Activated T-helper 17 cell treated with anti-CD3 and anti-CD28 coated beads, Interleukin-2, amount 50 U/mL, for 72 hours (primary cell): ENCODE measurements at places on chromosomes 7 and 10.

DNA sequence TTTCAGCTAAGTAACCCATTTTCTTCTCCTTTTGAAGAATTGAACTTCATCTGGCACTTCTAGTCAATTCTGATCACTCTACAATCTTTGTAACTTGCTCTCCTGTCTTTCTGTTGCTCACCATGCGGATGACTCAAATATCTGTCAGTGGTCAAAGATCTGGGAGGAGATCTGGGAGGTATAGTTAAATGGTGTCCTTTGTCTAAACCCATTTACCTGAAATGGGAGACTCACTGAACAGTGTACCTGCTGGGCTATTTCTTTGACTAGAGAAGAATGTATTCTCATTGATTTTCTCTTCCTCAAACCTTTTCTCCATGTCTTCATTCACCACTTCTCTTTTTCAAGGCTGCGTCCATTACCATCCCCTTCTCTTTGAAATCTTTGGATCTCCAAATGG is 42.0 kb upstream of the PCLO start:
- no peak for ATAC-seq

- no peak for ATAC-seq
Measured at GRCh38 chr7:30912021-30912730, 523 bp downstream of the AQP1 start.

DNA sequence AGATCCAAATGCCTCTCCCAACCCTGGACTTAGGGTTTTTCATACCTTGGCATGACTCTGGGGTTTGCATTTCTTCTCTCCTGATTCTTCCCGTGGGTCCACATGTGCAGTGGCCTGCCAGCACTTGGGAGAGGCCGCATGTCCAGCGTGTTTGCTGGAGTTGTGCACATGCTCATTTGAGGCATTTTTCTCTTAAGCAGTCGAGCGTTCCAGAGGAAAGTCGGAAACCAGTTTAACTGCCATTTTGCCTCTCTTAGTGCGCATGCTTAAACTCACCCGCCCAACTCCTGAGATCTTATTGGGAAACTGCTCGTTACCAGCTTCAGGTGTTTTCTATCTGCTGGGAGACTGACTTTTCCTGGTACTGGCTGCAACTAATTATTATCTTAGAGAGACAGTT is 888.4 kb upstream of the PHF14 start:
- ATAC-seq, result no peak

DNA sequence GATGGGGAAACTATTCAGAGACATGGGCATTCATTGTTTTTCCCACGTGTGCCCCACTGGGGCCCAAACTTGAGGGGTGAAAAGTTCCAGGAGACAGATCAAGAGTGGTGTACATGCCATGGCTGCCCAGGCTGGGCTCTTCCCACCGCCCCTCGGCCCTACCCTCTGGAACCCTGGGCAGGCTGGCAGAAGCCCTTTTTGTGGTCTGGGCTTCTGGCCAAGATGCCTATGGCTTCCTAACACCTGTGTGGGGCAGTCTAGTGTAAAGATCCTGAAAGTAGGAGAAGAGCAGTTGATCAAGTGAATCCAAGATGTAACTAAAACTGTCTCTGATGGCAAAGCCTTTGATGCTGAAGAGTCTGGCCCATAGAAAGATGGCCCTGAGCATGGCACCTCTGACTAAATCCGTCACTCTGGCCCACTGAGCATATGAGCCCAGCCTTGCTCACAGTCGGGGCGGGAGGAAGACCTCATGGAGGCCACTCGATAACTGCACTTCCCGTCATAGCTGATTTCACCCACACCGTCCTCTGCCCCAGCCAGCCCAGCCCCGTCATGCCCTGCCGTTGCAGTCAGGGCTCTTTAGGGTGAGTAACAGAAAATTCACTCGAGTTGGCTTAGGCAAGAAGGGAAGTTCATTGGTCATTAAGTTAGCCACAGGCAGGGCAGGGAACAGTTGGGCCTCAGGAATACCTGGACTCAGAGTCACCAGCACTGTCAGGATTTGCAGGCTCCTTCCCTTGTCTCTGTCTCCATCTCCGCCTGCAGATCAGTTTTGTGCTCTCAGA is 37.9 kb upstream of the MTPAP start:
- no peak for ATAC-seq

- no peak for ATAC-seq
Measured at GRCh38 chr7:124322561-124322960, 289.7 kb upstream of the TMEM229A start.

DNA sequence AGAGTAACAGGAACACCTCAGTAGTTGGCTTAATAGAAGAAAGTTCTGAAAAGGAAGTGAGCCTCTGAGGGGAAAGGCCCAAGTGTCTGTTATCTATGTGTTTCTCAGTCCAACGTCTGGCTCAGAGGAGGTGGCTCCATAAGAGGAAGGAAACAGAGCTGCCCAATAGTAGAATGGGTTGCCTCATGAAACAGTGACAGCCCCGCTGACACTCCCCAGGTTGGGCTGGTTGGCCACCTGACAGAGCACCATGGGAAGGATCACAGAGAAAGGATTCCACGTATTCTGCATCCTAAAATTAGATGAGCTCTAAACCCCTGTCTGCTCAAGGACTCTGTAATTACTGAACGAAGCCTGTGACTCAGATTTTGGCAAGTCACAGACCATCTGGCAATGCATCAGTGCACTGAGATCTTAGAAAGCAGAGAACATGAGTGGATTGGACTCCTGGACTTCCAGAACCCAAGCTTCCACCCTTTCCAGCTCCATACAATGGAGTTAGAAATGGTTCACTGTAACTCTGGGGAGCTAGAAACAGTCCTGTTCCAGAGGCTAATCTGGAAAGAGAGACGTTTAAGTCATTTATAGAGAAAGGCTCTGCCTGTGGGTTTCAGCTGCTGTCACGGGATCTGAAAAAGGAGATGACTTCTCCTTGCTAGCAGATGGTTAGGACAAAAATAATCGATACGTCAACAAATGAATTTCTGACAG is 2.9 kb downstream of the PKD2L1 start:
- ATAC-seq, result peak; percentile 92

GRCh38 chr7:25850735-25851134 is 301.3 kb upstream of the NFE2L3 start:
- ATAC-seq, result no peak

DNA sequence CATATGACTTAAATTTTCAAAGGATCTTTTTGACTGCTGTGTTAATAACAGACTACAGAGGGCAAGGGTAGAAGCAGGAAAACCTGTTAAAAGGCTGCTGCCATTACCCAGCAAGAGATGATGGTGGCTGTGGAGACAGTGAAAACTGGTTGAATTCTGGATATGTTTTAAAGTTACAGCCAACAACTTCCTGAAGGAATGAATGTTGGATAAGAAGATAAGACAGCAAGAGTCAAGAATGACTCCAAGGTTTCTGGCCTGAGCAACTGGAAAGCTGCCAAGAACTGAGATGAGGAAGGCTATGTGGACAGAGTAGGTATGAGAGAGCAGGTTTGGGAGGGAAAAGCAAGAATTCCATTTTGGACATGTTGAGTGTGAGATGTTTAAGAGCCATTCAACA is 19.1 kb downstream of the CNOT4 start:
- ATAC-seq, result no peak

GRCh38 chr10:133528296-133528844 is 1.2 kb downstream of the CYP2E1 start:
- ATAC-seq, result peak; percentile 40

GRCh38 chr7:44057181-44057848 is 8.1 kb downstream of the PGAM2 start:
- ATAC-seq, result no peak

- ATAC-seq, result no peak
Measured at GRCh38 chr10:130847170-130847569, 464.4 kb downstream of the TCERG1L start.

DNA sequence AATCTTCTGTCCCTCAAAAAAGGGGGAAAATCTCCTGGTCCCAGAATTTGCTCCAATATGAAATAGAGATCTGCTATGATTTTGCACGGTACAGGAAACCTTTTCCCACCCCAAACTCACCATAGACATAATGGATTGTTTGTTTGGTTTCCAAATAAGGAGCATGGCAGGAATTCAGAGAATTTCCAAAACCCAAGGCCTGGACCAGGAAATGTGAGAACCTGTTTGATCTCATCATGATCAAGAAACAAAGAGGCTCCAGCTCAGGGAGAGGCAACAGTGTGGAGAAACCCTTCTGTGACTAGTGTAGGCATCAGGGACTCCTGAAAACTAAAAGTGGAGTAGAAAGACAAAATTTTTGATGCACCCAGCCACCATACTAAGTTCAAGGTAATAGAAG is 1548.1 kb upstream of the LRRTM3 start:
- no peak for ATAC-seq

DNA sequence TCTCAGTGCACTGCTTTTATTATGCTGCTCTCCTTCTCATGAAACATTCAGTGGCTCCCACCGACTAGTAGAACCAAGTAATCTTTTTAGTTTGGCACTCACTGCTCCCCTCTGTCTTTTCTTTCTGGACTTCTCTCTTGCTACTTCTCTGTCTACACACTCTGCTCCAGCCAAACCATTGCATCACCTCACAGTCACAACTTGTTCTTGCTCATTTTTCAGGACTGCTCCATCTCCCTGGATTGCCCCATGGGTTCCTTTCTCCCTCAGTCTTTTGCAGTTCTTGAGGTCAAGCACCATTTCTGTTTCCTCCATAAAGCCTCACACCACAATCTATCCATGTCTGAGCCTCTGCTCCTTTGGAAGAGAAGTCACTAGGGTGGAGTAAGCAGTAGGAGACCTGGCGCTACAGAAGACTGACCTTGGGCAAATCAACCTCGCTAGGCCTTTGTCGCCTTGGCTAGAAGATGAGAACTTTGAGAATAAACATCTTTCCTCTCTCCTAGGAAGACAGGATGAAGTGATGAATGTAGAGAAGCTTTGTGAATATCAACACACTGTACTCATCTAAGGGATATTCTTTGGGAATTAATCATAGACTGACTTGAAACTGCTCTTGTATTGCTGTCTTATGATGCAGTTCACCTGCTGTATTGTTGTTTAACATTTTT is 186.2 kb downstream of the LRMDA start:
- ATAC-seq, result no peak

- ATAC-seq, result no peak
Measured at GRCh38 chr10:77208684-77209256, 428.8 kb downstream of the KCNMA1 start.

DNA sequence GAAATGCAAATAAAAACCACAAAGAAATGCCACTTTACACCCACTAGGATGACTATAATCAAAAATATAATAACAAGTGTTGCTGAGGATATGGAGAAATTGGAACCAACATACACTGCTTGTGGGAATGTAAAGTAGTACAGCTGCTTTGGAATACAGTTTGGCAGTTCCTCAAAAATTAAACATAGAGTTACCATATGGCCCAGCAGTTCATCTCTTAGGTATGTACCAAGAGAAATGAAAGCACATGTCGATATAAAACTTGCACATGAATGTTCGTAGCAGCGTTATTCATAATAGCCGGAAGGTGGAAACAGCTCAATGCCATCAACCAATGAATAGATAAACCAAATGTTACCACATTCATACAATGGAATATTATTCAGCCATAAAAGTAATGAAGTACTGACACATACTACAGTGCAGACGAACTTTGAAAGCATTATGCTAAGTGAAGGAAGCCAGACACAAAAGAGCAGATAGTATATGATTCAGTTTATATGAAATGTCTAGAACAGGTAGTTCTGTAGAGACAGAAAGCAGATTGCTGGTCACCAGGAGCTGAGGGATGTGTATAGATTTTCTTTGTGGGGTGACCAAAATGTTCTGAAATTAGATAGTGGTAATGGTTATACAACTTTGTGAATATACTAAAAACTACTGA is 12.4 kb downstream of the BCAP29 start:
- ATAC-seq, result no peak

DNA sequence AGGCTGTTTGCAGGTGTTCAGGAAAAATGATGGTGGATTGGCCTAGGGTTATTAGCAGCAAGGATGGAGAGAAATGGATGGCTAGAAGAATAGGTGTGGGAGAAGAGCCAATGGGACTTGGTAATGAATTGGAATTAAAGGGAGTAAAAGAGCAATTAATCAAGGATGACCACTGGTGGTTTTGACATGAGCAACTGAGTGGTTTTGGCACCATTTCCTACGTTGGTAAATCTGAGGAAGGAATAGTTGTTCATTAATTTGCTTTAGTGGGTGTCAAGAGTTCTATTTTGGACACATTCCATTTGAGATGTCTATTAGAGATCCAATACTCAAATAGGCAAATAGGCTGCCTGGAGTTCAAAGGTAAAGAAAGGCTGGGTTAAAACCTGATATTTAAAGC is 38.2 kb upstream of the NRBF2 start:
- ATAC-seq, result no peak

GRCh38 chr7:159095979-159096411 is 48.7 kb downstream of the VIPR2 start:
- no peak for ATAC-seq

- ATAC-seq, result no peak
Measured at GRCh38 chr10:29635711-29636144, 957 bp upstream of the SVIL start.

- no peak for ATAC-seq
Measured at GRCh38 chr7:83852136-83852535, 203.2 kb upstream of the SEMA3E start.

GRCh38 chr7:152909683-152910544 is 150.4 kb downstream of the ACTR3B start:
- ATAC-seq, result no peak

DNA sequence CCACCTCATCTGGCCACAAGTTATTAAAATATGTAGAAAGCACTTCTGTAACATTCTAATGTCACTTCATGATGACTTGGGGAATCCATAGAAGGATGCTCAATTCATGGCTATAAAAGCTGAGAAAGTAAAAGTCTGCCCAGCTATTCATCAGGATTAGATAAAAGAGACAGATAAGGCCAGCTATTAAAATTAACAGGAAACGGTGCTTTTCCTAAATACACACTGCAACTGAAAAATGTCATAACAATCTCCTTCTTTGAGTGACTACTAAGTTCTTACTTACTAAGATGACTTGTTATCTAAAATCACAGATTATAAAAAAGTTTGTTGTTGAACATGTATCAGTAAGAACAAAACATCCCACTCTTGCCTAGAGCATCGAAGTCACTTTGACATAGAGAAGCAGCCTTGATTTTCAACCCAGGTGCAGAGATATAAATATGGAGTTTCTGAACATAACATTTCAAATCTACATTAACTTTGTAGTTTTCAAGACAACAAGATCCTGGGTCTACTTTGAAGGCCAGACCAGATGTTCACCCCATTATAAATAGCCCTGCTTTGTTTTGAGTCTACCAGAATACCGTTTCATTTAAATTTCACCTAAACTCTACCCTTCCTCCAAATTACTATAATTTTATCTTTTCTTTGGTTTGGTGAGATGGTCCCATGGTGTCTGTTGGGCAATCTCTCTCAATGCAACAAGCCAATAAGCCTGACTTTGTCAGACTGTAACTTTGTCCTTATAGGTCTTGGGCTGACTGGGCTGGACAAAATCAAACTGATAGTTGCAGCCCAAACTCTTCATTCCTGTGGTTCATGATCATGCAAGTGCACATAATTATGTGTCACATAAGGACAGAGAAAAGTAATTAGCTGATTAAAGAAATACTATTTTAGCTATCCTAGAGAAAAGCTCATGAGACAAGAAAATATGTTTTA is 24.0 kb downstream of the HYCC1 start:
- ATAC-seq, result no peak

- ATAC-seq, result no peak
Measured at GRCh38 chr10:122998934-122999333, 9.7 kb downstream of the IKZF5 start.
